ENCODE measurements at places on chromosomes 2 and 18.

DNA sequence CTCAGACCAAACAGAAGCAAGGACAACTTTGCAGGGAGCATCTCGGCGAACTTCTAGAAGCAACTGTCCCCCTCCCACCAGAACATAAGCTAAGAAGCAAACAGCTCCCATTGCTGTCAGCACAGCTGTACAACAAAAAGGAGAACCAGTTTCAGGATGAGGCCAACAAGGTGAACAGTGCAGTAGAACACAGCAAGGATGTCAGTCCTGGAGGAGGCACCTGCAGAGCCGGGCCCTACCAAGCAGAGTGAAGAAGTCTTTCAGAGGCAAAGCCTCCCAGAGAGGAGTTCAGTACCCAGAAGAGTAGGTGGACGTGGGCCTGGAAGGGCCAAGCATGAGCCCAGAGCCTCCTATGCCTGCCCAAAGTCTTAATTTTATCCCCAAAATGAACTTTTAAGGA, 1.0 kb downstream of the PASK start:
- DNase-seq, result no peak

DNA sequence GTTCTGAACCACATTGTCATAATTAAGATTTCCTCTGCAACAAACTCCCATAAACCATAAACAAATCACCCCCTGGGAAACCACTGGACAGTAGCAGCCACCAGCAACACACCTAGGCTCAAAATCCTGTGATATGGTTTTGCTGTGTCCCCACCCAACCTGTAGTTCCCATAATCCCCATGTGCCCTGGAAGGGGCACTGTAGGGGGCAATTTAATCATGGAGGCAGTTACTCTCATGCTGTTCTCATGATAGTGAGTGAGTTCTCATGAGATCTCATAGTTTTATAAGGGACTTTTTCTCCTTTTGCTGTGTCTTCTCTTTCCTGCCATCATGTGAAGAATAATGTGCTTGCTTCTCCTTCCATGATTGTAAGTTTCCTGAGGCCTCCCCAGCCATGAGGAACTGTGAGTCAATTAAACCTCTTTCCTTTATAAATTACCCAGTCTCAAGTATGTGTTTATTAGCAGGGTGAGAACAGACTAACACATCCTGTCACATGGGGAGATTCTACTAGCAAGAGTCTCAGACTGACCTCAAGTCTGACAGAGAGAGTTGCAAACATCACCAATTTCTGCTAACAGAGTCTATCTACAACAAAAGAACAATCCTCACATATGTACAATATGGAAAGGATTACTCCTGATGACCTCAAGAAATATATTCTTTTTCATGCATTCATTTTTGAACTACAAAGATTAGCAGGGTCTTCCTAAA, 182.6 kb downstream of the GRB14 start:
- no peak for DNase-seq

GRCh38 chr2:229492034-229492433, 220.9 kb upstream of the PID1 start:
- no peak for DNase-seq

GRCh38 chr18:28903306-28903705, 726.4 kb upstream of the CDH2 start:
- DNase-seq, result no peak

DNA sequence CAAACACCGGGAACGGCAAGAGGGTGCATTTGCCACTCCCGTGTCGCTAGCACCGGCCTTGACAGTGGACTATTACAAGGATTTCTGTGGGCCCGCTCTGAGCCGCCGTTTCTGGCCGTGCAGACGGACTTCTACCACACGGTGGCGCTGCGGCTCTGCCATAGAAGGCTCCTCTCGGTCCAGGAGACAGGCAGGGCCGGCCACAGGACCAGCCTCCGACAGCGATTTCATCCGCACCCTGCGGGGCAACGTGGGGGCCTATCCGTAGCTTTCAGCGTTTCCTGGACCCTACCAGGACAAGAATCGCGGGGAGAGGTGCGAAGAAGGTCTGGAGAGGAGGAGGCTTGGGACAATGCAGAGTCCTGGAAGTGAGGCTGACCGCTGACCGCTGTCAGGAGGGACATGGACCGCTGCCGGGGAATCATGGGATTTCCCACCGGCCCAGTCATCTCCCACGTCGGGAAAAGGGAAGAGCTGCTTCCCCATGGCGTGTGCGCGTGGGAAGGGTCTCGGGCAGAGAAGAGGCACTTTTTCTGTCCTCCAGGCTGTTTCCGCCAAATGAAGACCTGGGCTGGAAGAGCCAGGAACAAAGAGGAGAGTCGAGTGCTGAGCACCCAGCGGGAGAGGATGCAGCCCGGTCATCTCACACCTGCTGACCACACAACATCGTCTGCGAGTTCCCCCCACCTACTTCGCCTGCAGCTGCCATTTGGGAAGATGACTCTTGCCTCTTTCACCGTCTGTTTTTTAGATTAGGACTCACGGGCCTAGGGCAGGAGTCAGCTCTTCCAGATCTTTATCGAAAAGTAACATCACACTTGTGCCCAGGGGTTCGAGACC, 35.5 kb upstream of the HAAO start:
- peak; percentile 62 for DNase-seq

- DNase-seq, result no peak
Observed at GRCh38 chr2:129800686-129801085, 178.8 kb upstream of the RAB6C start.

GRCh38 chr18:36298126-36298741, 721 bp downstream of the FHOD3 start:
- no peak for DNase-seq

DNA sequence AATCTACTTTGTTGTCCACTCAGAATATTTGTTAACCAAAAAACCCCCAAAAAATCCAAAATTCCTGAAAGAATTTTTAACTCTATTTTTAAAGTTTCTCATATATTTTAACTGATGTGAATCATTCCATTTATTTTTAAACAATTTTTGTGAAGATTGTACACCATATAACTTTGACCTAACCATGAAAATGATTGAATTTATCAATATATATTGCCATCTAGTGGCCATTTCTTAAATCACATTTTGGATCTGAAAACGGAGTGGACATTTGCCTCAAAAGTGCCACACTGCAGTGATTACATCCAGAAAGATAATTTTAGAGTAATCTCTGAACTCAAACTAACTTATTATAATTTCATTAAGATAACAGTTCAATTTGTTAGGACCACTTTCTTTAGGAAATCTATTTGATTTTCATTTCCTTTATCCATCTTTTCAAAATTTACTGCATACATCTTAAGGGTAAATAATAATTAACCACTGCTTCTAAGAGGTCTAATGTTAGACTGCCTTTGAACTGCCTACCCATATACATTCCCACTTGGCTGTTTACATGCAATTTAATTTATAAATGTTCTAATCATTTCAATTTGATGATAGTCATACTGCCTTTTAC, 71.1 kb downstream of the DSC3 start:
- no peak for DNase-seq

- no peak for DNase-seq
Observed at GRCh38 chr2:223363085-223363484, 239.1 kb downstream of the SCG2 start.

GRCh38 chr2:143698888-143699570, 569.8 kb downstream of the ARHGAP15 start:
- no peak for DNase-seq

GRCh38 chr18:13309031-13309747, 90.6 kb downstream of the LDLRAD4 start:
- DNase-seq, result no peak

DNA sequence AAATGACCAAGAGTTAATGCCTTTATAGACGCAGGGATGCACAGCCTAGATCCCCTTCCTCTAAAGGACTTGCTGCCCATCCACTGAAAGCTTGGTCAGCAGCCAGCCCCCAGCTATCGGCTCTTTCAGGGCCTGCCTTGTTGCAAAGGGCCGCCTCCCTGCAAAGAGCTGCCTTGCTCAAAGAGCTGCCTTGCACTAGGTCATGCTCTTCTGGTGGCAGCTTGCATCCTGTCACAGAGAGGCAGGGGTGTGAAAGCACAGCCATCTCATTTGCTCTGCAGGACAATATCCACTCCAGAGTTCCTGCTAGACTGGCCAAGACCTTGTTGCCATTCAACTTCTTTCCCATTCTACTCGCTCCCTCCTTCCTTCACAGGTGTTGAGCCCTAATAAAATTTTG, 137.1 kb downstream of the MCFD2 start:
- no peak for DNase-seq

DNA sequence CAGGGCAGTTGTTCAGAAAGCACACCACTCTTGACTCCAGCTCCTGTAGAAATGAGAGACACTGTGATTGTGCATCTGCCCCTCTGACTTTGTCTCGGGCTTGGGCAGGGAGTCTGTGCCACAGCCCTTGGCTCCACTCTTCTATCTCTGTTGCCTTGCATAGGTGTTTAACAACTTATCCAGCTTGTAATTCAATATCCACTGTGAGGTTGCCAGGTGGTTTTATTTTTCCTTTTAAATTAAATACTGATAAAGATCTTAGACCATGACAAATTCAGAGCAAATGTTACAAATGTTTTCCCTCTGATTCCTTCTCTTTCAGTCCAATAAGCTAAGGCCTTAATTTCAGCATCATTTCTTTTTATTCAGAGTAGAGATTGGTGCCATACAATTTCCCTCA, 421.7 kb downstream of the STK39 start:
- no peak for DNase-seq

DNA sequence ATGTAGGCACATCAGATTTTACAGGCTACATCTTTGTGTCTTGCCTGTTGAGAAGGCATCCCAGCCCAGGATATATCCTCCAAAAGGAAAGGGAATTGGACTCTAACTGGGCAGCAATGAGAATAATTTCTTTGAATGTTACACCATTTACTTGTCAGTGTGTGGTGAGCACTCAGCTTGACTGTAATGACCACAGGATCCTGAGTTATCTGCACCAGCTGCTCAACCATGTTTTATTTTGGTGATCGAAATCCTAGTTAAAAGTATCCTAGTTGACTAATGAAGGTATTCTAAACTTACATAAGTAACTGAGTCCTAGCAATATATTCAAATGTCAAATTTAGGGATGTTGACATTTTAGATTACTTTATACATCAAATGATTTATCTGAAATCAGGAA, 123.0 kb downstream of the MYO3B start:
- DNase-seq, result no peak

DNA sequence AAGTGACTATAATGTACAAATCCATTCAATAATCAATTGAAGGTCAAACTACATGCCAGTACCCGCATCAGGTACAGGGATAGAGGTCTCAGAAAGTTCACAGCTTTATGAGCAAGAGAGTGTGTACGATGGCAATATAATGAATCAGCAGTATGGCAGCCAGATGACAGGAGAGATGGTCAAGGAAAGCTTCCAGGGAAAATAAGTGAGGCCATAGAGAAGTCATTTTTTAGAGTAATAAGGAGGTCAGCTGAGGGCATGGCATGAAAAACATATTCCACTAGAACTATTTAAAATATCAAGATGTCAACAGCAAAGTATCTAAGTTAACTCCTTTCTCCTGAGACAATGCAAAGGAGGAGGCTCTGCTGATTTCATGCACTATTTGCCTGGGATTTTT, 108.0 kb downstream of the SLC8A1 start:
- no peak for DNase-seq

GRCh38 chr2:39942950-39943349, 163.9 kb upstream of the THUMPD2 start:
- no peak for DNase-seq

- DNase-seq, result no peak
Observed at GRCh38 chr2:39511605-39512433, 74.7 kb upstream of the MAP4K3 start.

DNA sequence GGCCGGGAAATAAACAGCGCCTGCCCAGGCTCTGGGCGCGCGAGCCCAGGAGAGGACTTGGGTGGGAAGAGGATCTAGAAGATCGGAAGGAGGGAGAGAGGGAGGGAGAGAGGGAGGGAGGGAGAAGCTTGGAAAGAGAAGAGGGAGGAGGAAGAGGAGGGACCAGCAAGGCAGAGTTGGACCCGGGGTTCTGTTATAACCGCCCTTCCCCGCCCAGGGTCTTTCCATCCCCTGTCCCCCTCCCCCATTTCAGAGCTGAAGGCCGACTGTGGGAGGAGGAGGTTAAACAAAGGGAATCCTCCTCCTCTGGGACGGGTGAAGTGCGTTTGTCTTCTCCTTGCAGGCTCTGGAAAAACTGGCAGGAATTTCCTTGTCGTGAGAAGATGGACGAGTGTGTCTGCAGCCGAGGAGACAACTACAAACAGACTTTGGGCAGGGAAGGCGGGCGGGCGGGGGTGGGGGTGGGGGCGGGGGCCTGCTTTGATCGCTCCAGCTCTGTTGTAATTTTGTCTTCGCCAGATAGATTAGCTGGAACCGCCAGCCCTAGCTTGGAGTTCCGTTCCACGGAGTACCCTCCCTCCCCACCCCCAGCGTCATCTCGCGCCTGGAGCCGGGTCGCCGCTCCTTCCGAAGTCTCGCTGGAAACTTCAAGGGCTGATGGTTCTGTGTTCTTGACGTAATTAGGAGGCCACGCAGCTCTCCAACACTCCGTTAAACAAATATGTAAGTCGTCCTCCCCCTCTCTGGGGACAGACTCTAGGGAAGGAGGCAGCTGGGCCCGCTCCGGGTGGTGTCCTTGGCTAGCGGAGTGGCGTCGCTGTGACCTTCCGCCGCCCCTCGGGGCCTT, 6.4 kb upstream of the SP9 start:
- DNase-seq, result no peak

DNA sequence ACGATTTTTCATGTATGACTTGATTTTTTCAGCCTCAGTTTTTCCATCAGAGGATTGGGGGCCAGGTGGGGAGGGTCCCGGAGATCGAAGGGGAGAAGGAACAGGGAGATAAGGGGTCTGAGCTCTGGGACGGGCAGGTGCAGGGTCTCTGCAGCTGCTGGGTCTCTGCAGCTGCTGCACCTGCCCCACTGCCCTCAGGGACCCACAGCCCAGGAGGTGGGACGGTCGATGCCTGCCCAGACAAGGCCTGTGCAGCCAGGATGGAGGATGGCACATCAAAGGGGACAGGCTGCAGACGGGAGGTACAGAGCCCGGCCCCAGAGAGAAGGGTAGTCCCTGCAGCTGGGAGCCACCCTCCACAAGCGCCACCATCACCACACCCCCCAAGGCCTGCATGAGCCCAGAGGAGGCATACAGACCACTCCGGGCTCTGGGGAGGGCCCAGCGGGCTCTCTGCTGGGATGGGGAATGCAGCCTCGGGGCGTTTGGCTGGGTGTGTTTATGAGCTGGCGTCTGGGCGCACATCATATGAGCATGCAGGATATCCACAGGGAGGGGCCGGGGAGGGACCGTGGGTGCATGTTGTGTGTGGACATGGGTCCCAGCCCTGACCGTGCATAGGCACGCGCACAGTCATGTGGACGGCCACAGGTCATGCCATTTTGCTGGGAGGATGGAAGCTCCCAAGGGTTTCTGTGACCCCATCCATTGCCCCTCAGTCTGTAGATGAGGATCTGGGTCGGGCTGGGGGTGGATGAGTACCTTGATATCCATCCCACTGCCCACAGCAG, 34.9 kb upstream of the GPC1 start:
- DNase-seq, result no peak

DNA sequence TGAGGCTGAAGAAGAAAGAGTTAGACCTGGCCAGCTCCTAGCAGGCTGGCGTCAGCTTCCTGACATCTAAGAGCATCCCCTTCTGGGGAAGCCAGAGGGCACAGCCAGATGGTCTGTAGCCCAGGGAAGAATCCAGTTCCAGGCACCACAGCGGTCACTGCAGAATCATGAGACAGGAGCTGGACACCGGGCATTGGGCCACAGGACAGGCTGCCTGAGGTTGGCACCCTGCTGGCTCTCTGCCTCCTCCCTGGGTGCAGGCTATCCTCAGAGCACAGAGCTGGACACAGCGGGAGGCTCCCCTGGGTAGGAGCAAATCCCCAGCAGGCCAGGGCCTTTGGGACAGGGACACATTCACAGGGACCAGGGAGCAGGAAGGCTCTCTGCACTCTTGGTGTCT, 19.8 kb upstream of the ATOH8 start:
- no peak for DNase-seq

- no peak for DNase-seq
Observed at GRCh38 chr18:57915248-57915647, 112.1 kb upstream of the ATP8B1 start.
